ENCODE measurements at places on chromosomes 12 and 14.

DNA sequence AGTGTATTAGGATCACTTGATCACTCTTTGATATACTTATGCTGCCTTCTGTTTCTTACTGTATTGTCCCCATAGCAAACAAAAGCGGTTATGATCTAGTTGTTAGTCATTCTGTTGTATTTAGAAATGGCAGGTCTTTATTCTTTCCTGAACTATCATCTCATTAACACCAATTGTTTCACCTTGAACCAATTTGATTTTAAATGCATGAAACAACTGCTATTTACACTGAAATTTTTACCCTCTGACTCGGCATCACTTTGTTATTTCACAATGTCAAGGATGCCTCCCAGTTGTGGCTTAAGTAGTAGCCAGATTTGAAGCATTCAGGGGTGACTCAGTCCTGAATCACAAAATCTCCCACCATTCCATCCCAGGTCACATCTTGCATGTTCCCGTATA is 303.5 kb downstream of the EGLN3 start:
- DNase-seq: no peak

GRCh38 chr12:123487428-123487827 is 29.5 kb downstream of the SNRNP35 start:
- no peak for DNase-seq

GRCh38 chr12:128474916-128475315 is 207.9 kb downstream of the TMEM132C start:
- DNase-seq: no peak

- no peak for DNase-seq
These were observed 42.4 kb upstream of the EMP1 start for GRCh38 chr12:13154027-13154538.

GRCh38 chr14:100557658-100558057 is 29.6 kb downstream of the BEGAIN start:
- DNase-seq: no peak

- DNase-seq: no peak
These were observed 151.5 kb downstream of the PRKCH start for GRCh38 chr14:61472801-61473376.

GRCh38 chr14:91173221-91173670 is 59.4 kb downstream of the DGLUCY start:
- peak; percentile 62 for DNase-seq

GRCh38 chr14:101972126-101972866 is 7.9 kb downstream of the DYNC1H1 start:
- no peak for DNase-seq

- DNase-seq: no peak
These were observed at the start of gene CTSG for GRCh38 chr14:24576182-24576581. Gene CTSG, minus strand, starts transcription at chr14:24576250. Its CDS starts 27 bp downstream, at chr14:24576223.

- DNase-seq: no peak
These were observed 717.8 kb upstream of the TBX3 start for GRCh38 chr12:115401761-115402160.

DNA sequence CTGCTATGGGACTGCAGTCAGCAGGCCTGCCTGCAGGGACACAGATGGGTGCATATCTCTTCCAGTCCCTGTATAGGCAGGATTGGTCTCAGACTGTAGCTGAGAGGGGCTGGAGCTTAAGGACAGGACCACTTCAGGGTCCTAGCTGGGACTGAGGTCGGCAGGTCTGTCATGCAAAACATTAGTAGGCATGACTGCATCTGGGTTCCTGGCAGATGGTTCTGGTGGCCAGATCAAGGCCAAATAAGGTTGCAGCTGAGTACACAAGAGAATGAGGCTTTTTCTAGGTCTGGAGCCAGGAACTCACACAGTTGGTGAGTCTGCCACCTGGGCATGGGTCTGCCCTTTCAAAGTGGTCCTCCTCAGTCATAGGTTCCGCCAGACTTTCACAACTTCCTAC is 155.8 kb downstream of the TPH2 start:
- no peak for DNase-seq

- no peak for DNase-seq
These were observed 65.3 kb upstream of the PTPRR start for GRCh38 chr12:70985850-70986249.

GRCh38 chr12:120230326-120230973 is 29.5 kb upstream of the RPLP0 start:
- no peak for DNase-seq

DNA sequence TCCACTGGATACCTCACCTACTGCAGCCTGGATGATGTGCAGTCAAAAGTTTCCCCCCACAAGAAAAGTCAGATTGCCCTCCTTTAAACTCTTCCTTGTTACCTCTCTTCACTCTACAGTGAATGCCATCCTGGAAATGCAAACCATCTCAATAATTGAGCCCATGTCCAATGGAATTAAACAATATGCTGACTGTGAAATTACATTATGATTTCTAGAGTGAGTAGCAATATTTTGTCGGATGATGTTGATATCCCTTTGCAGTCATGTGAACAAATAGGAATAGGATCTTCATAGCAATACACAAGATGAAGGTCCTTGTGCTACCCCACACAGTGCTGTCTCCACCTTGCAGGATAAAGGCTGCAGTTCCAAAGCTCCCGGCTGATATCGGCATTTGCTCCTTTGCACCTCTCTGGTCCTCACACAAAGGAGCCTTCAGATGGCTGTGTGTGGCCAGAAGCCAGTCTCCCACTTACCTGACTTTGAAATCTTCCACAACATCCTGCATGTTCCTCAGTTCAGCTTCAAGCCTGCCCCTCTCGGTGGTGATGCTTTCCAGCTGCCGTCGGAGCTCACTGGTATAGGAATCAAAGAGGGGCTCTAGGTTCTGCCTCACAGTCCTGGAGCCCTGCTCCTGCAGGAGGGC is 1.5 kb downstream of the KRT75 start:
- DNase-seq: no peak

- DNase-seq: no peak
These were observed 113.8 kb upstream of the FOXG1 start for GRCh38 chr14:28652782-28653181.

- DNase-seq: peak; percentile 4
These were observed 58.6 kb downstream of the TBX3 start for GRCh38 chr12:114625294-114625851.

All from stimulated activated CD4-positive, alpha-beta T cell treated with anti-CD3 and anti-CD28 coated beads, Interleukin-1b, Interleukin-23, amount 100 ng/mL, for 1 hour (primary cell).